T-cell (primary cell): ENCODE measurements at places on chromosomes 5 and 9.

DNA sequence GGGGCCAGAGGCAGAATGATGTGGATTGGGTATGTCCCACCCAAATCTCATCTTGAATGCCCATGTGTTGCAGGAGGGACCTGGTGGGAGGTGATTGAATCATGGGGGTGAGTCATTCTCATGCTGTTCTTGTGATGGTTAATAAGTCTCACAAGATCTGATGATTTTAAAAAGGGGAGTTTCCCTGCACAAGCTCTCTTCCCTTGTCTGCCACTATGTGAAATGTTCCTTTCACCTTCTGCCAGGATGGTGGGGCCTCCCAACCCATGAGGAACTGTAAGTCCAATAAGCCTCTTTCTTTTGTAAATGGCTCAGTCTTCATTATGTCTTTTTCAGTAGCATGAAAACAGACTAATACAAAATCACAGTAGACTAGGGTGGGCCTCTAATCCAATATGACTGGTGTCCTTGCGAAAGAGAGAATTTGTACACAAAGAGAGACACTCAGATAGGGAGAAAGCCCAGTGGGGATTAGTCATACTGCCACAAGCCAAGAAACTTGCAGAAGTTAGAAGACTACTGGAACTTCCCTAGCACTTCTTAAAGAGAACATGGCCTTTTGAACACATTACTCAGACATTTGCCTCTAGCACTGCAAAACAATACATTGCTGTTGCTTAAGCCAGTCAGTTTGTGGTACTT lies 68.4 kb downstream of the ANXA1 start:
- no peak for DNase-seq

DNA sequence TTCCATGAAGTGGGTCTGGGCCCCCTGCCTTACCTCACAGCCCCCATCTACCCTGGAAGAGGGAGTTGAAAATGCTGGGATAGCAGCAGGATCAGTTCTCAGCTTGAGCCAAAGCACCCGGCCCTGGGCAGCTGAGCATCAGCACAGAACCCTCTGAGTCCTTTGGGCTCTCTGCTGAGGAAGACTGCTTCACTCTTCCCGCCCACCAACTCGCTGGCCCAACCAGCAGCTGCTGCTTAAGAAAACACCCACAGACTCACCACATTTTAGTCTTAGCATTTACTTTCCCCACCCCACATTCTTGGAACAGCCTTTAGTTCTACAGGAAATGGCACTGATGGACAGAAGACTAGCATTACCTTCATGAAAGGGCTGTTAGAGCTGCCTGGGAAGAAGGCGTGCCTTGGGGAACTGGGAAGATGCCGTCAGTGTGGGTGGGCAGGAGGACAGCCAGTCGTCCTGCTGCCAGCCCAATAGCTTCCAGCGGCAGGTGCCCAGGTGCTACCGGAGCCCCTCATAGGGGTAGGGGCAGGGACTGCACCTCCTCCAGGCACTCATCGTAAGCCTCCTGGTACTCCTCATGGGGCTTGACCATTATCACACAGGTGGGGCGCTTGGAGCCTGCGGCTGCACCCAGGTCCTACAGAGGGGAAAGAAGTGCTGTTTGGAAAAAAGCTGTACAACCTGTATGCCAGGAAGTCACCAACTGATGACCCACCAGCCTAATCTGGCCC lies 4.3 kb downstream of the NHP2 start:
- DNase-seq, result no peak

- DNase-seq, result no peak
These were observed 135.1 kb downstream of the PAPPA start for GRCh38 chr9:116288658-116289057.

GRCh38 chr9:38373679-38374078 lies 18.8 kb upstream of the ALDH1B1 start:
- no peak for DNase-seq

GRCh38 chr9:76516350-76516749 lies 57.4 kb downstream of the GCNT1 start:
- peak; percentile 6 for DNase-seq

GRCh38 chr5:93623153-93623552 lies 40.1 kb downstream of the NR2F1 start:
- no peak for DNase-seq

- no peak for DNase-seq
These were observed 6.6 kb upstream of the FBP2 start for GRCh38 chr9:94600258-94600657.

GRCh38 chr5:1881098-1881572 lies 1.6 kb downstream of the IRX4 start:
- DNase-seq, result no peak

DNA sequence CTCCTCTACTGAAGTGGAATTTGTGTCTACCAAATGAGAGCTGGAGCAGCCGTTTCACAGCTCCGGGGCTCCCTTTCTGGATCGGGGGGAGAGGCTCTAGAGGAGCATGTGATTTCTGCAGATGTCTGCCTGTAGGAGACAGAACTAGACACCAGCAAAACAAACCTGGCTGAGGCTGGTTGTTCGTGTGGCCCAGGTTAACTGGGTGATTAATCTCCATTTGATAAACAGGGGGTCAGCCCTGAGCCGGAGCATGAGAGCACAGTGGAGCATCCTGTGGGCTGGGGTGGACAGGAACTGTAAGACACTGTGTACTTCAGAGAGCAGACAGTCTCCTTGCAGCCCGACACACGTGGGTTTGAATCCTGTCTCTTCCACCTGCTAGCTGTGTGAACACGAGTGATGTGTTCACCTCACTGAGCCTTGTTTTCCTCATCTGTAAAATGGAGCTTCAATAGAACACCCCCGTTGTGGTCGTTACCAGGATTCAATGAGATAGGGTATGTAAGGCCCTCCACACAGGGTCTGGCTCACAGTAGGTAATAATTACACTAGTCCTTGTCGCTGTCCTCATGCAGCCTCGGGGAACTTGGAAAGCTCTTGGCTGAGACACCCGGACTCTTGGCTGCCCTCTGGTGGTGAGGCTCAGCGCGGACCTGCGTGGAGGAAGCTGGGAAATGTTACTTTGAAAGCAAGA lies 12.9 kb downstream of the CXCL14 start:
- DNase-seq, result peak; percentile 52

- DNase-seq, result no peak
These were observed 90.9 kb downstream of the EQTN start for GRCh38 chr9:27206041-27206440.

GRCh38 chr9:21668516-21668915 lies 133.9 kb upstream of the MTAP start:
- DNase-seq, result no peak

DNA sequence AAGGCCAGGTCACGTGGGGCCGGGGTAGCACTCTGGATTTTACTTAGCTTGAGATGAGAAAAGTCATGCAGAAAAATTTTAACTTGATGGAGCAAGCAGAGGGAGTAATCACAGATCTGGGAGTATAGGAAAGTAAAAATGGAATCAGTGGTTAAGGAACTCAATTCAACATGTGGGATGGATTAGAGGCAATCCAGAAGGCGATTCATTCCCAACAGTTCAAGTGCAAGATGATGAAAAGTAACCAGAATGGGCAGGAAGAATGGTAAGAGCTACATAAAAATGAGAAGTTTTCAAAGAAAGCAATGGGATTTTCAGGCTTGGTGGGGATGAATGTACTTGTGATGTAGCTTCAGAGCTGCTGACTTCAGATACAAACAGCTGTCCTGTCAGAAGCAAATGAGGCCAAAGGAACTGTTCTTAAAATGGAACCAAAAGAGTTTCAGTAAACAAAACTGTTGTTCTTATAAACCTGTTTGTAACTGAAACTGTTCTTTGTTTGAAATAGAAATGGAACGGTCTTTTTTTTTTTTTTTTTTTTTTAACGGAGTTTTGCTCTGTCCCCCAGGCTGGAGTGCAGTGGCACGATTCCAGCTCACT lies 5.6 kb upstream of the SEC24A start:
- DNase-seq, result no peak
